ENCODE measurements at places on chromosomes 3 and 15.

DNA sequence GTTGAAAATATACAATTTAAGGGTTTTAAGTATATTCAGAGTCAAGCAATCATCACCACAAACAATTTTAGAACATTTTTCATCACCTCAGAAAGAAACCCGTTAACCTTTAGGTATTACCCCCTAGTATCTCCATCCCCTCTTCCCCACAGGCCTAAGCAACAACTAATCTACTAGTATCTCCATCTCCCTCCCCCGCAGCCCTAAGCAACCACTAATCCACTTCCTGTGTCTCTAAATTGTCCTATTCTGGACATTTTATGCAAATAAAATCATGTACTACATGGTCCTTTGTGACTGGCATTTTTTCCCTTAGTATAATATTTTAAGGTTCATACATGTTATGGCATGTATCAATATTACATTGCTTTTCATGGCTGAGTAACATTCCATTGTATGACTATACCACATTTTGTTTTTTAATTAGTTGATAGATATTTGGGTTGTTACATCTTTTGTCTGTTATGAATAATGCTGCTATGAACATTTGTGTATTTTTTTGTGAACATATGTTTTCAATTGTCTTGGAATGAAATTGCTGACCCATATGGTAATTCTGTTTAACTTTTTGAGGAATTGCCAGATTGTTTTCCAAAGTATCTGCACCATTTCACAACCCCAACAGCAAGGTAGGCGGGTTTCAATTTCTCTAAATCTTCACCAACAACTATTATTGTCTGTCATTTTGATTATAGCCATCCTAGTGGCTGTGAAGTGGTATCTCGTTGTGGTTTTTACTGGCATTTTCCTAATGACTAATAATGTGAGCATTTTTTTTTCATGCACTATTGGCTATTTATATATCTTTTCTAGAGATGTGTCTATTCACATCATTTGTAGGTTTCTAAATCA, 215.6 kb upstream of the CD96 start:
- DNase-seq, result no peak

GRCh38 chr15:64476550-64476949, 16.2 kb downstream of the ZNF609 start:
- DNase-seq, result no peak

DNA sequence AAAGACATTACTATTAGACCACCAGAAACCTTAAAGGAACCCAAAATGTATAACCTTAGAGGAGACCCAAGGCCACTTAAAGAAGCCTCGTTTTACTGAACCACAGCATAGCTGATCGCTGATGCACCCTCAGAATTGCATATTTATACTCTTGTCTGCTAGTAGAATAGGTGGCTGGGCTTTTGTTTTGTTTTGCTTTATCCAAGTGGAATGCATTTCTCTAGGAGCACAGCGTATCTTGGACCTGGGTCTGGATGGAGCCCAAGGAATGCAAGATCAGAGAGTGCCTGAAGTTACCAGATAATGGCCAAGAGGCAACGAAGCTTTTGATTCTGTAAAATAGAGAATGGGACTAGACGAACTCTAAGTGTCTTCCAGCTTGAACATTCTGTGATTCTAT, 129.2 kb upstream of the COL8A1 start:
- DNase-seq, result no peak

GRCh38 chr3:176595307-176595706, 602.0 kb downstream of the TBL1XR1 start:
- DNase-seq, result no peak

DNA sequence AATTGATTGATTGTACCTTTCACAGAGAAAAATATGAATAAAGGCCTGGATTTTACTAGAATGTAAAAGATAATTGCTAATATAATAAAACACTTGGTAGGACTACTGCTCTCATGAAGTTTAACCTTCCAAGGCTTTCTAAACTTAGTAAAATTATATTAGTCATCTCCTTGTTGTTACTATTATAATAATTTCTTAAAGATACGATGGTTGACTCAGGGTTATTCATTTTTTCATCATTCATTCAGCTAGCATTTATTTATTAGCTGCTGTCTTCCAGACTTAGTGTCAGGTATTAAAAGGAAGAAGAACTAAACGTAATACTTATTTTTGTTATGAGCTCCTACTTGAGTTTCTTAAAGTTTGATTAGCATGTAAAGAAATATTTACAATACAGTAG, 771.6 kb upstream of the NR2F2 start:
- no peak for DNase-seq

GRCh38 chr3:182802413-182803390, 9.4 kb downstream of the ATP11B start:
- no peak for DNase-seq

GRCh38 chr3:161413127-161413854, 42.0 kb upstream of the SPTSSB start:
- no peak for DNase-seq

- no peak for DNase-seq
Observed at GRCh38 chr3:102485701-102486100, 50.9 kb downstream of the ZPLD1 start.

DNA sequence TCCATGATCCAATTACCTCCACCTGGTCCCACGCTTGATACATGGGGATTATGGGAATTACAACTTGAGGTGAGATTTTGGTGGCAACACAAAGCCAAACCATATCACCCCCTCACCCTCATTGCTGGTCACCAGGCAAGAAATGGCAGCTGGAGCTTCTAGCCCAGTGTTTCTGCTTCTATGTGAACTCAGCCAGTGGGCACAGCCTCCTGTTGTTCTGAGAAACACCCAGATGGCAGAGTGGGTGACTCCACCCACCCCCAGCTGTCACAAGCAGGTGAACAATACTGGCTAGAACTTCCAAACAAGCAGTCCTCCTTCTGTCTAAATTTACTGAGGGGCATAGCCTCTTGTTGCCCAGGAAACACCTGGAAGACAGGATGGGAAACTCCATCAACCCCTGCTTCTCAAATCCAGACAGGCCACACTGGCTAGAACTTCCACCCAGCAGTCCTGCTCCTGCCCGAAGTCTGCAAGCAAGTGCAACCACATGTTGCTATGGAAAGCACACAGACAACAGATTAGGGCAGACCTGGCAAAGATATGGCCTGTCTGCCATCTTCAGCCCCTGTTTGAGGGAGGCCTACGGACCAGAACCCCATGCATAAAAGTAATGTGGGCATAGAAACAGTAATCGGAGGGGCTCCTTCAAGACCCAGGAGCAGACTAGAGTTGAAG, 114.1 kb downstream of the DTWD1 start:
- no peak for DNase-seq

- no peak for DNase-seq
Observed at GRCh38 chr15:101112336-101113113, 139.3 kb downstream of the CHSY1 start.

GRCh38 chr3:112774293-112774926, 72.3 kb downstream of the CD200R1L start:
- DNase-seq, result no peak

DNA sequence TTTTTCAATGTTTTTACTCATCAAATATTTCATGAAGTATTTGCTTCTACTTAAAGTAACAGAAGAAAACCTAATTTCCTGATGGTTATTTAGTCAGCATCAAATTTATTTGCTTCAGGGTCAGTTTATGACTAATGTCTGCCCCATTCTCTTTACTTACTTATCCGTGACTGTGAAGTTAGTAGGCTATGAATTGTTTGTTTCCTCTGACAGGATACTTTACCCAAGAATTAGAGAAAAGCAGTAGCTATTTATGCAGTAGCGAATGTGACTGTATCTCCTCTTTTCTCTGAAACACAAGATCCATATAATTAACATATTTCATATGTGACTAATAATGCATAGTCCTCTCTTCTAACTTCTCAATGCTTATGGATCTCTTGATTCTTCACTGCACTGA, 329.9 kb upstream of the ROBO1 start:
- no peak for DNase-seq

DNA sequence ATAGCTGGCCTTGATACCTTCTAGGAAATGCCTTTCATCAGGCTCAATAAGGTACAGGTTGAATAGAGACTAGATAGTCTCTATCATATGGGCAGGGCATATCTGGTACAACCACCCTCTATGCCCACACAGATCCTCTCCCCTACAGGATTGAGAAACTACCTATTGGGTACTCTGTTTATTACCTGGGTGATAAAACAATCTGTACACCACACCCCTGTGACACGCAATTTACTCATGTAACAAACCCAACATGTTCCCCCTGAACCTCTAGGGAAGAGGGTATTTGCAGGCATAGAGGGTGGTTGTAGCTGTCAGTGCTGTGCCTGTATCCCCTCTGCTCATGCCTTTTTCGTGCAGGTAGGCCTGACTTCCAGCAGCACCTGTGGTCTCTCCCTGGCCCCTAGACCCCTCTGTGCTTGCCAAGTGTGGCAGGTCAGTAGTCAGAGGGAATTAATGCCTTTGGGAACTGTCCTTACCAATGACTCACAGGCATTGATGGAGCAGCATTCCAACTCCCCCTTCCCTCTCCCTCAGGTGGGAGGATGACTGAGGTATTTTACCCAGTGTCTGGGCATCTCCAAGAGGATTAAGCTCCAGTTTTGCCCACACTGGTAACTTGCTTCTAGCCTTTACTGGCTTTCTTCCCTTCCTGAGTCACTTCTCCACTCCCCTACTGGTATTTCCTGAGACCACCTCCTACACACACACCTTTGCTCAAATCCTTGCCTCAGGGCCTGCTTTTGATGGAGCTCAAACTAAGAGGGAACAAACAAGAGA, 18.3 kb downstream of the CLSTN2 start:
- no peak for DNase-seq

- DNase-seq, result no peak
Observed at GRCh38 chr3:196932600-196932999, 9.7 kb downstream of the NCBP2 start.

DNA sequence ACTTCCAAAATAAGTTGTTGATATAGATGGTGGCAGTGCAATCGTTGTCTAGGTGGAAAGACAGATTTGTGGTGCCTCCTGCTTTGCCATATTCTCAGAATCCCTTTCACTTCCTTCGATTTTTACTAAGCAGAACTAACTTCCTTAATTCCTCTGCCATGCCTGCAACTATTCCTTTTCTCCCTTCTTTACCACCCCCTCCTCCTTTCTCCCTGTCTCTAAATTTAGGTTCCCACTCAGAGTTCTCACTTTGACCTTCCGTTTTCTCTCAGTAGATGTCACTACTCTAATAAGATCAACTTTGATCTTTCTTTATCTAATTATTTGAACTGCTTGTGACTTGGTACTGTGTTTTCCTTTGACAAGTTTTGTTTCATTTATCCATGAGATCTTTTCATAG, 351.2 kb downstream of the LPP start:
- no peak for DNase-seq

DNA sequence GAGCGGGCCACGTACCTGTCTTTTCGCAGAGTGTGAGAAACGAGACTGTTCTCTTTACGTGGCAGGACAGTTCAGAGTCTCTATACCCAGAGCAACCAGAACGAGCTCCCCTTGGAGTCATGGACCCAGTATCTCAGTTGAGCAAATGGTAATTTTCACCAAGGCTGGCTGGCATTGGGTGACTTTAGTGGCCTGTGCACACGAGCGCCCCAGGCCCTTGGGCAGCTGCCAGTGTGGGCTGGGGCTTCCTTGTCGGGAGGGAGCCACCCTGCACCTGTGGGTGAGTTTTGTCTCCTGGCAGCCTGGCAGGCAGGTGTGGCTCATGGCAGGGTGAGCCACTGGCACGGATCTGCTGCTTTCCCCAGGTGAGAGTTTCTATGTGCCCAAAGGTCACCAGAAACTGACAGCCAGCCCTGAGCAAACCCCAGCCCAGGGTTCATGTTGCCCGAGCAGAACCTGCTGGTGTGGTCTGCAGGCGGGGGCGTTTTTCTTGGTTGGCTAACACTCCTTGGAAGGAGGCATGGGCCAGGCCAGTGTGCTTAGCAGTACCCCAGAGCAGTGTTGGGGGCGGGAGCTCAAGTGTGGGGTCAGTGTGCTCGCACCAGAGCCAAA, 135.0 kb downstream of the TJP1 start:
- no peak for DNase-seq

GRCh38 chr3:144314946-144315345, 343.3 kb downstream of the DIPK2A start:
- no peak for DNase-seq

DNA sequence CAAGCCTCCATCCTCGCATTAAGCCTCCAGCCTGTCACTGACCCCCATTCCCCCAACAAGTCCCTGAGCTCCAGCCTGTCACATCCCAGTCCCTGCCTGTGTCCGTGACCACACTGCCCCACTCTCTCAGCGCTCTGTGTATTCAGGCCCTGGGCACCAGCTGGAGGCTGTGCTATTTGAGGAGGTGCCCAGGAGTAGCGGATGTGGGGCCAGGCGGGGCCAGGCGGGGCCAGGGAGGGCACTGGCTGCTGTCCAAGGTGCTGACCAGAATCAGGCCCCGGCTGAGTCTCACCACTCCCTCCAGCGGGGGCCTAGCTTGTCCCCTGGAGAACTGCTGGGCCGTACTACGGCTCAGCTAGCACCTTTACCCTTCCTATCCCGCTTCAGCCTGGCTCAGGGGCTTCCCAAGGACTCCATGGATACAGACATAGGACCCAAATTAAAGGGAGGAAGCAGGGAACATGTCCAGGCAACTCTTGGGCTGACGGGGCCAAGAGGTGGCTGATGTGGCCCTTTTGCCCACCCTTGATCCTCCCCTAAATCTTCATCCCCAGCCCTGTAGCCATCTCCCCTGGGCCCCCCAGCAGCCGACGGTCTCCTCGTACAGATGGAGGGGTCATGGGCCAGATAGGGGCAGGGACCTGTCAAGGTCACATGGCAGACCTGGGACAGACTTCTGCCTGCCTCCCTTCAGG, 1.1 kb downstream of the HHATL start:
- no peak for DNase-seq

GRCh38 chr15:81273200-81273599, 50.7 kb downstream of the STARD5 start:
- DNase-seq, result no peak

DNA sequence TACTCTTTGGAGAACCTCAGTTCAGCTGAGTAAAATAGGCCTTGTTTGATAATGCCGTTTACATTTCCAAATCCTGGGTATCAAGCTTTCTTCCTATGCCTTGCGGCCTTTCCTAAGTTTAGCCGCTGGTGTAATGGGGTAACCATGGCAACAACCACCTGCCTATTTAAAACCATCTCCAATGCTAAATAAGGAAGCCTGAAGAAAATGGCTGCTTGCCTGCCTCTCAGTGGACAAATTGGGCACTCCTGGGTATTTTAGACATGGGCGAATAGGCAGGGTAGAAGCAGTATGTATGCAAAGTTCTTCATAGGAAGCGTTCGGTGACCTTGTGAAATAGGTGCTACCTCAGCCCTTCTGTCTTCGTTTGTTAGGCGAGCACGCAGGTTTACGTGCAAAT, 122.7 kb downstream of the DGKG start:
- no peak for DNase-seq

GRCh38 chr3:194749631-194750490, 64.2 kb downstream of the FAM43A start:
- DNase-seq, result no peak

GRCh38 chr3:47108546-47108945, 55.4 kb downstream of the SETD2 start:
- no peak for DNase-seq

GRCh38 chr15:67799801-67800205, 25.5 kb upstream of the SKOR1 start:
- DNase-seq, result no peak

DNA sequence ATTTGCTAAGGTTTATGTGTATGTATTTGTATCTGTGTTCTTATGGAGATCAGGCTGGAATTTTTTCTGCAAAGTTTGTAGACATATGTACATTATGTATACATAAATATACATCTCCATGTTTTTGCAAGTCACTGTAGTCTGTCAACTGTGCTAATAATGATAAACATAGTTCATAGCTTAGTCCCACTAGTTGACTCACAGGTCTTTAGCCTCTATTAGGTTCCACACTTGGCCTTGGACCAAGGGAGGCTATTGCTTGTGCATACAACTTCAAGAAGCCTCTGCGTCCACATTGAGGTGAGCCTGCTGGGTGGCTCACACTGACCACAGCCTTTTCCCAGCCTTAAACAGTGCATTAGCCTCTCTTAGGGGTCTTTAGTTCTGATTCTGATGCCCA, 243.8 kb upstream of the PEX5L start:
- no peak for DNase-seq
